ENCODE measurements at places on chromosomes 16 and 17.

DNA sequence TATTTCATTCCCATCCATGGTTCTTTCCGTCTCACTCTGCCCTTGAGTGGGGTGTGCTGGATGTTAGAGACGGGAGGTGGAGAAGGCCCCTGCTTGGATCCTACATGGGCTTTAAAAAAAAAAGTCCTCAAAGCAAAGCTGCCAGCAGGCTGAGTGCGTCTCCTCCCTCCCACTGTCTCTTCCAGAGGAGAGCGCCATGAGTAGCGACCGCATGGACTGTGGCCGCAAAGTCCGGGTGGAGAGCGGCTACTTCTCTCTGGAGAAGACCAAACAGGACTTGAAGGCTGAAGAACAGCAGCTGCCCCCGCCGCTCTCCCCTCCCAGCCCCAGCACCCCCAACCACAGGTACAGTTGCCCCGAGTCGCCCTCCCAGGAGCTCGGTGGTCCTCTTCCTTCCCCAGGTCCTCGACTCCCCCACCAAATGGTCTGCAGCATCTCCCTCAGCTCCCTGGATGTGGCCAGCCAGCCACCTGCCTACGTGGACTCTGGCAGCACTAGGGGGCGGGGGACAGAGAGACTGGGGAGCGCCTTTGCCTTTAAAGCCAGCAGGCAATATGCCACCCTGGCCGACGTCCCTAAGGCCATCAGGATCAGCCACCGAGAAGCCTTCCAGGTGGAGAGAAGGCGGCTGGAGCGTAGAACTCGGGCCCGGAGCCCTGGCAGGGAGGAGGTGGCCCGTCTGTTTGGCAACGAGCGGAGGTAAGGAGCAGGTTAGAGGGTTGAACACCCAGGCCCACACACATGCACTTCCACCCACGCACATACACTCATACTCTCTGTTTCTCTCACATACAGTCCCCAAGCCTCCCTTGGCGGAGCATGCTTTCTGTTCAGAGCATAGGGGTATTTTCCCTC lies 68.2 kb downstream of the PLD6 start:
- DNase-seq, result no peak

DNA sequence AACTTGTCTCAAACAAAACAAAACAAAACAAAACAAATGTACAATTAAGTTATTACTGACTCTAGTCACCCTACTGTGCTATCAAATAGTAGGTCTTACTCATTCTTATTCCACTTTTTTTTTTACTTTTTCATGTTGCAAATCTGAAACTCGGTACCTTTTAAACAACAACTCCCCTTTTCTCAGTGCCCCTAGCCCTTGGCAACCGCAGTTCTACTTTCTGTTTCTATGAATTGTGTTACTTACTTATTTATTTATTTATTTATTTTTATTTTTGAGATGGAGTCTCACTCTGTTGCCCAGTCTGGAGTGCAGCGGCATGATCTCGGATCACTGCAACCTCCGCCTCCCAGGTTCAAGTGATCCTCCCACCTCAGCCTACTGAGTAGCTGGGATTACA lies 104.0 kb downstream of the SLC39A11 start:
- DNase-seq, result no peak

DNA sequence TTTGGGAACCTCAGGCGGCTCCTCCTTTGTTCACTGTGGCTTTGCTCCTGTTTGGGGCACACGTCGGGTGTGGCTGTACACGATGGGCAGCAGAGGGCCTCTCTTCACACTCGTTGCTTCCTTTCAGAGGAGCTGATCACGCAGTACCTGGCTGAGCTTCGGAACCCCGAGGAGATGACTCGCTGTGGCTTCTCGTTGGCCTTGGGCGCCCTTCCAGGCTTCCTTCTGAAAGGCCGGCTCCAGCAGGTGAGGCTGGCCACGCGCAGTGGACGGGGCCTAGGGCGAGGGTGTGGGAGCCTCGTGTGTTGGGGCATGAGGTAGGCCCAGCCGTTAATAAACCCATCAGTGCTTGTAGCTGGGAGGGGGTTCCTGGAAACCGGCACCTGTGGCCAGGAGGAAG lies 85.0 kb upstream of the ZNF750 start:
- no peak for DNase-seq

DNA sequence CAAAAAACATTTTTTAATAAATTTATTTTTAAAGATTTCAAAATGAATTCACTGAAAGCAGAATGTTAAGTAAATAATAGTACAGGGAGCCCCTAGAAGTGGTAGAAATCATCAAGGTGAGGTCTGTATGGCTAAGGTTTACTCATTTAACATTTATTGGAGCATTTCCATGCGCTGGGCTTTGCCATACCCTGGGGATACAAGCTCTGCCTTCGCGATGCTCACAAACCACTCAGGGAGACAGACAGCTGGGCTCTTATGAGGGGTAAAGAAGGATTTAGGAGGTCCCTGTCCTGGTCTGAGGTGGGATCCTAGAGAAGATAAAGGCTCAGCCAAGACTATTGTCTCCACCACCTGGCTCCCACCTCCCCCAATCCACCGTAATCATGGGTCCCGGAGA lies 11.3 kb upstream of the LPCAT2 start:
- no peak for DNase-seq

- DNase-seq, result no peak
Measured at GRCh38 chr16:71780521-71781089, 28.0 kb downstream of the AP1G1 start.

- no peak for DNase-seq
Measured at GRCh38 chr16:72938795-72939164, 109.1 kb downstream of the ZFHX3 start.

- no peak for DNase-seq
Measured at GRCh38 chr16:72950669-72951068, 97.3 kb downstream of the ZFHX3 start.

- DNase-seq, result no peak
Measured at GRCh38 chr16:1497014-1497598, 3.9 kb downstream of the TELO2 start.

- DNase-seq, result no peak
Measured at GRCh38 chr16:959232-960040, 11.3 kb downstream of the LMF1 start.

- no peak for DNase-seq
Measured at GRCh38 chr16:13561291-13562070, 358.5 kb upstream of the ERCC4 start.
